GOT3 (cell line): ENCODE measurements at places on chromosomes 6 and 20.

GRCh38 chr20:46564241-46564957, 13.9 kb upstream of the OCSTAMP start:
- no peak for DNase-seq

GRCh38 chr6:43076464-43077332, 584 bp downstream of the PTK7 start:
- DNase-seq, result no peak

DNA sequence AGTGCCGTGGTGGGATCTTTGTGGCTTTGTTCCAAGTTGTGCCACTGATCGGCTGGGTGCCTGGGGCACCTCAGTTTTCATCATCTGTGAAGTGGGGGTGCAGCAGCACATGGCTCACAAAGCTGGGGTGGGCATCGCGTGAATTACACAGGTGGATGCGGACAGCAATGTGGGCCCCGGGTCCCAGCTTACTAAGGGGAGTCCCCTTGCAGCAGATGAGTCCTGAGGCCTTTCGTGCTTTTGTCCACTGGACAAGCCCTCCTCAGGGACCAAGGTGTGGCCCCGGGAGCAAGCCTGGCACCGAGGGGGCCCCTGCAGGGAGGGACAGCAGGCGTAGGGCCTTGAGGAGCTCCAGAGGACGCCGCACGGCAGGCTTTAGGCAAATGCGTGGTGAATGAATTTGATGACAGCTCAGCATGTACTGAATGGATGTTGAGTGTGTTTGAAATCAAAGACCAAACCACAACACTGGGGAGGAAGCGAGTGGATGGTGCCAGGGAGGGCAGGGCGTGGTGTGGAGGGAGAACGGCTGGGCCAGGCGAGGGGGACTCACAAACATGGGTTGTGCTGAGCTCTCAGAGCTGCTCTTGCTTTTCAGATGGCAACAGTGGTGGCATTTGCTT, 53.2 kb downstream of the IRF4 start:
- no peak for DNase-seq

- no peak for DNase-seq
Observed at GRCh38 chr20:53737396-53738038, 143.9 kb upstream of the ZNF217 start.

DNA sequence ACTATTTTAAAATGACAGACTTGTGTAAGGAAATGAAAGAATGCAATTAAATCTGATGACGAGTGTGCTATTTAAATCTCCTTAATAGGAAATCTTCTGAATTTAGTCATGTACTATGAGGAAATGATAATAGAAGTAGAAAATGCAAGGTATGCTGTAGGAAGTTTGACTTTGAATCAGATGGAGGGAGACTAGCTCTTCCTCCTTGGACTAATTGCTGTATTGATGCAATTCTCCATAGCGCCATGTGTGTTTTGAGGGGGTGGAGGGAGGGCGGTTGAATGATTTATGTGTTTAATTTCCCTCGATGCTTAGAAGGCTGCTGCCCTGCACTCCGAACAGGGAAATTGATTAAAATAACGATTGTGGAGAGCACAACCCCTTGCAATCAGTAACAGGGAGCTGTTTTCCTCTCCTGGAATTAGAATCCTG, 214.4 kb upstream of the PRND start:
- DNase-seq, result no peak

GRCh38 chr6:31418251-31418650, 14.9 kb downstream of the MICA start:
- DNase-seq, result no peak

- no peak for DNase-seq
Observed at GRCh38 chr6:42339991-42340401, 111.7 kb downstream of the TRERF1 start.

DNA sequence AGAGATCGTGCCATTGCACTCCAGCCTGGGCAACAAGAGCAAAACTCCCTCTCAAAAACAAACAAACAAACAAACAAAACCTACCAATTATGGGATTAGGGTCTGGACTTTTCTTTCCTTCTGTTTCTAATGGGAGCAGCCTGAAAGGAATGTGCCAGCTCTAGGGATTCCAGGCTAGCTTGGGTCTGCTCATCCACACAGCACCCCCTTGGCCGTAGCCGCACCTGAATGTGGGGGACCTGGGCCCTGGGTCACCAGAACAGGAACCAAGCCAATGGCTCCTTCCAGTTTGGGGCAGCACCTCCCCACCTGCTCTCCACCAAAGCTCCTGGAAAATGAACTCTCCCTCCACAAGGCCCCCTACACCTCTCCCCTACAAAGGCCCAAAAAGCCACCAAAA, 6.7 kb downstream of the CTSZ start:
- DNase-seq, result no peak
